CD4-positive, alpha-beta T cell treated with Interleukin-15 for 1 hour (primary cell): ENCODE measurements at places on chromosomes 1 and 21.

GRCh38 chr1:167431261-167431908 lies 86.9 kb downstream of the CD247 start:
- DNase-seq = no peak

GRCh38 chr1:93578911-93579825 lies 102.5 kb downstream of the BCAR3 start:
- DNase-seq = no peak

DNA sequence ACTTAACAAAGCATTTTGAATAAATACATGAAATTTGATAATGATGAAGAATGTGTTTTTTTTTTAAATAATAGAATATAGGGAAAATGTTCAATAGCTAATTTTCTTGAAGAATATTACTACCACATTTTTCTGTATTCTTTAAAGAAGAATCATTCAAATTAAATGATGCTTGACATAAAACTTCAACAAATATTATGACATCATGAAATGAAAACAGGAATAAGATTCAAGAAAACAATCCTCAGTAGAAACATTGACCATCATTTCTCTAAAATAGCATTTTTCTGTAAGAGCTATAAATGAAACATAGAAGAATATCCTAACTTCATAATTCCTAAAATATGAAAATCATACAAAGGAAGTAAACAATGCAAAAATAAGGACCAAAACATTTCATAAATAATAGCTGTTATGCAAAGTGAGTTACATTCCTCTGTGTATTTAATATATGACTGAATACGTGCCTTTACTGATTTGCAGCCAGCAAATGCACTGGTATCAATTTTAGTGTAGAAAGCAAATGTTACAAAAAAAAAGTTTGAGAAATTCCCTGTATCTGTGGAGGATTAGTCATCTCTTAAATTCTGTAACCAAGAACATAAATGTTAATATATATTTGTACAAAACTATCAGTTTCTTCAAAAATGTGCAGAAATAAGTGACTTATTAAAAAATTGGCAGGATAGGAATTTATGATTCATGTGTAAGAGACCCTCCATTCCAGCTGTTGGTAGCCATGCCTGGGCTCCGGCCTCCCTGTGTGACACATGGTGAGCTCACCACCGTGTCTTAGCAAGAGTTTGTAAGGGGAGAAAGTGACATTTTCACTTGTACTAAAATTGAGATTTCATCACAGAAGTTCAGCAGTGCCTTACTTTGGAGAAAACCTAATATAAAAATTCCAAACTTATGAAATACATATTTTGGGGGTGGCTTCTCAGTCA lies 15.0 kb upstream of the PTPN14 start:
- no peak for DNase-seq

GRCh38 chr1:8740034-8740449 lies 77.4 kb downstream of the RERE start:
- DNase-seq = no peak

DNA sequence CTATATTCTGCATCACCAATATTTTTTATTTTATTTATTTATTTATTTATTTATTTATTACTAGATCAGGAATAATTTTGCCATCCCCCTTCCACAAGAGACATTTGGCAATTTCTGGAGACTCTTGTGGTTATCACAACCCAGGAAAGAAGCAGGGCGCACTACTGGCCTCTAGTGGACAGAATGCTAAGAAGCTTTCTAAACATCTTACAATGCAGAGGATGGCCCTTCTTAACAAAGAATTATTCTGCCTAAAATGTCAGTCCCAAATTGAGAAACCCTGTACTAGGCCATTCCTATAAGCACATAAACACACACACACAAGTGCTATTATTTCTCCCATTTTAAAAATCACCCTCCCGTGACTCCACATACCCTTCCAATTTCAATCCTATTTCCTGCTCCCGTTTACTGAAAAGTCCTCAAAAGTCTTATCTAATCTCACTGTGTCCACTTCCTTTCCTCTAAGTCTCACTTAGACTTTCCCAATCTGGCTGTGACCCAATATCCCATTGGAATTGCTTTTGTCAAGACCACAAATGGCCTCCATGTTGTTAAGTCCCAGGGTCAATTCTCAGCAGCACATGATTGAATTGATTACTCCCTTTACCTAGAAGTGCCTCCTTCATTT lies 43.7 kb upstream of the RNF11 start:
- peak; percentile 33 for DNase-seq

DNA sequence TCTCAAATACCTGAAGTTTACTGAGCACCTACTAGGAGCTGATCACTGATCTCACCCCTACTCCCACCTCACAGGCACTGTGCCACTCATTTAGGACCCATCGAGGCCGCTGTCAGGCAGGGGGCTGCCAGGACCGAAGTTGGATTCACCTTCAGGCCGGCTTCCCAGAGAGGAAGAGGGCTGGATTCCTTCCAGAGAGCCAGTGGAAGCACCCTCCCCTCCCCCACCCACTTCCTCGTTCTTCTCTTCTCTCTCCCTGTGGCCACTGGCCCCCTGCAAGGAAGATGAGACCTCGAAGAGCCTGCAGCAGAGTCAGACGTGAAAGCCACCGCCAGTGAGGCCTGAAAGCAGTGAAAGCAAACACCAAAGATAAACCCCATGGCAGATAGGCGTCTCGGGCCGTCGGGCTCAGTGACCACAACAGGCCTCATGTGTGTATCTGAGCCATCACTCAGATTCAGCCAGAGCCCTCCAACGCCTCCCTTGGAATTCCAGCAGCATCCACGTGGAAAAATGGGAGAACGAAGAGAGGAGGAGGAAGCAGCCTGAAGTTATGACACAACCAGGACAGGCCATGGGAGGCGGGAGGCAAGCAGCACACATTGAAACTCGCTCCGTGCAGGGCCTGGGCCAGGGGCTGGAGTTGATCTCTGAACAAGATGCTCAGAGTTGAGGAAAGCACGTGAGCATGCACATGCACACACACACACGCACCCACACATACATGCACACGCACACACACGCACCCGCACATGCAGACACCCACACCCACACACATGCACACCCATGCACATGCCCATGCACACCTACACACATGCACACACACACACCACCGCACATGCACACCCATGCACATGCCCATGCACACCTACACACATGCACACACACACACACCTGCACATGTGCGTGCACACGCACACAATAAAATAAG lies 6.2 kb upstream of the AGTRAP start:
- no peak for DNase-seq

DNA sequence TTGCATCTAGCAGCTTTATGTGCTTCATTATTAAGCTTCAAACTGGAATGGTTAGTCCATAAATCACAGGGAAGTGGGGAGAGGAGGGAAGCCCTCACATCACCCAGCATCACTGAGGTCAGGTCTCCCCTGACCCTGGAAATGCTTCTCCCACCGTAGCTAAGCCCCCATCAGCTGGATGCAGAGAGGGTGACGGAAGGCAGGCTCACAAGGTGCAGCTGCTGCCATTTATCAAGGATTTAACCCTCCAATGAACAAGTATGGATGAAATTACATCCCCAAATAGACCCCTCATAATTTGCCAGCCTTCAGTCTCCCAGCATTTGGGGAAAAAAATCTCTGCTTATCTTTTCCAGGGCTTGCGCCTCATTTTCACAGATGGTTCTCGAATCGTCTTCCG lies 60.8 kb downstream of the PGM1 start:
- no peak for DNase-seq

- DNase-seq = no peak
Observed at GRCh38 chr1:186662752-186663151, 17.5 kb downstream of the PTGS2 start.

DNA sequence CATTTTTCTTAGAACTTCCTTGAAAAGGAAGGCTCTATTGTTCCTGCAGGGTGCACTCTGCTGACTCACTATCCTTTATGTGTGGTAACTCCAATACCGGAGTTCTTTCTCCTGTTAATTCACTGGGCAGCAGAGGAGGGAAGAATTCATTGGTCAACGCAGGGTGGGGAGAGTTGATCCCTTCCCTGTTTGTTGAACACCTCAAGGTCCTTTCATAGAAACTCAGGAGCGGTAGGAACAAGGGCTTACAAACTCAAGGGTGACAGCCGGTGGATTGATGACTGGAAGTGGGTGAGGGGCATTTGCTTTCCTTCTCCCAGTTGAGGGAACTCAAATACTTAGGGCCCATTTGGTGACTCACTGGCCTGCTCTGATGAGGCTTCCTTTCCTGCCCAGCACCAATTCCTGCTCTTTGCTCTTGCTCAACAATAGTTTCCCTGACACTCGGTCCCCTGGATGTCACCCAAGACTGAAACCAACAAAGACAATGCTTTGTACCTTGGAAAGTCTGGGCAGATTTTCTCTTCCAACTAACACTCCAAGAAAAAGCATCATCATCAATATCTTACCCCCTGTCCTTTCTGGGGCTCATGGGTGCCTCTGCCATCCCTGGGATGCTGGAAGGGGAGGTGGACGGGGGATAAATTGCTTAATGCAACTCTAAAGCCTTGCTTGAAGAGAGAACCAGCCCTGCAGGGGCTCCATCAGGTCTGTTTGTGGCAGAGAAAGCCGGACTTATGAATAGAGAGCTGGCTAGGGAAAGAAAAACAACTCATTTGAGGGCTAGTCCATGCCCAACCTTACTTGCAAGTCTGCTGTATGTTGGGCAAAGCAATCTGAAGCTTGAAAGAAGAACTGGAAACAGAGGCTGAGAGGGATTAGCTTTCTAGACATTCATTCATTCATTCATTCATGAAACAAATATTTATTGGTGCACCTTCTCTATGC lies 9.3 kb downstream of the SLC26A9 start:
- DNase-seq = peak; percentile 19

- DNase-seq = no peak
Observed at GRCh38 chr1:33905241-33905640, 41.4 kb downstream of the HMGB4 start.

DNA sequence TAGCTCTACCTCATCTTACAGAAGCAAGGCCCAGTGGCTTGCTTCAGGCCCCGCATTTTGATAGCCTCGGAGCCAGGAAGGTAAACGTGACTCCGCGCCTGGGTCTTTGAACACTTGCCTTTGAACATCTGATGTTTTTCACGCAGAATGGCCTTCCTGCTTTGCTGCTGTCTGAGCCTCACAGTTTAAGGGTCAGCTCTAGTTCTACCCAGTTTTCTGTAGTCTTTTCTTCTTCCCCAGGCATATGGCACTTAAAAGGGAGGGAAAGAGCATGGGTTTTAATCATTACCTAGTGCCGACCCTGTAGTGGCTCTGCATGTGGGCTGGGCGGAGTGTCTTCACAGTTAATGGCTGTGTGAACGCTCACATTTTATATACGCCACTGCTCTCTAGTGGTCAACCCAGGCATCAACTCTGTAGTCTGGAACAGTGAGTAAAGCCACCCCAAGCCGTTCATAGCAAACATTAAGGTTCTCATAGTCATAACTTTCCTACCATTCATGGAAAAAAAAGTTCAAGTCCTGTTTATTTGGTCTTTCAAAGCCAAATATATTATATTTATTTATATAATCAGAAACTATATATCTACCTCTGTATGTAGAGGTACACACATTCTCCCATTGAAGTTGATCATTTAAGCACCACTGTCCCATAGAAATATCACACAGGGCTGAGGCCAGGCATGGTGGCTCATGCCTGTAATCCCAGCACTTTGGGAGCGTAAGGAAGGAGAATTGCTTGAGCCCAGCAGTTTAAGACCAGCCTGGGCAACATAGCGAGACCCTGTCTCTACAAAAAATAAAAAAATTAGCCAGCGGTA lies 78.1 kb downstream of the IER5 start:
- DNase-seq = peak; percentile 67

GRCh38 chr1:7975212-7975865 lies 13.8 kb downstream of the PARK7 start:
- DNase-seq = peak; percentile 25

GRCh38 chr1:9822897-9823692 lies 670 bp downstream of the CLSTN1 start:
- no peak for DNase-seq

DNA sequence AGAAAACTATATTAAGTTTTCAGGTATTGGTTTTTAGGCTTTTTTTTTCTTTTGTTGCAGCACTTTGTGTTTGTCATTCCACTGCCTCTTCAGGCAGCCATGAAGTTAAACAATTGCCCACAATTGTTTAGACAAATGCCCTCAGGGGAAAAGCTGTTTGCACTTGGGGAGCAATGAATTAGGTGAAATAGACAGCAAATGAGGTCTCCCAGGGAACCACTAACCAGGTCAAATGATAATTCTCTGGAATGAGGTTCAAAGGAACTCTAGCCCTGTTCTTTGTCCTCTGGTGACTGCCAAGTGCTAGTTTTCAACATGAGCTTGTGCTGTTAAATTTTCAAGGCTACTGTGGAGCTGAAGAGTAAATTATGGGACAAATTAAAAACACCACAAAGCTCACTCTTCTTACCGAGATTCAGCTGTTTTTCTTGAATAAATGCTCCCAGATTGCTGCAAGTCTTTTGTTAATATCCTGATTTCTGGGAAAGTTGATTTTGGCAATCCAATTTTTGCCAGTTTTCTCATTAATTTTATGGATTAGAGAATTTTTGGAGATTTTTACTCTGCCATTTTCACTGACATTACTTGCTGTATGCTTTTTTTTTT lies 15.1 kb upstream of the MAB21L3 start:
- no peak for DNase-seq

DNA sequence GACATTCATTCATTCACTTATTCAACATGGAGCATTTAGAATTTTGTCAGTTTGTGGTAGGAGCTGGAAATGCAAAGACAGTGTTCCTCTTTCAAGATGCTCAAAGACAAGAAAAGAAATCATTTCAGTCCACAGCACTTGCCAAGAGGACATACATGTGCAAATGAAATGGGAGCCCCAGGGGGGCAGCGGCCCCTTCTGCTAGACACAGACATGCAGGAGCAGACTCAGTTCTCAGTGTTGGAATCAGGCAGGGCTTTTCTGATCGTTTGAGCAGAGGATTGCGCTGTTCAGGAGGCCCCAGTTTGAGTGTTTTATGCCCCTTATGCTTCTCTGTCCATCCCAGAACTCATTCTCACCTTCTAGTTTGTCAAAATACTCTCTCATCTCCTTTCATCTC lies 35.6 kb upstream of the VASH2 start:
- no peak for DNase-seq

GRCh38 chr1:27602462-27603308 lies 1.3 kb downstream of the AHDC1 start:
- no peak for DNase-seq
